GOT3 (cell line): ENCODE measurements at places on chromosomes 3 and 15.

DNA sequence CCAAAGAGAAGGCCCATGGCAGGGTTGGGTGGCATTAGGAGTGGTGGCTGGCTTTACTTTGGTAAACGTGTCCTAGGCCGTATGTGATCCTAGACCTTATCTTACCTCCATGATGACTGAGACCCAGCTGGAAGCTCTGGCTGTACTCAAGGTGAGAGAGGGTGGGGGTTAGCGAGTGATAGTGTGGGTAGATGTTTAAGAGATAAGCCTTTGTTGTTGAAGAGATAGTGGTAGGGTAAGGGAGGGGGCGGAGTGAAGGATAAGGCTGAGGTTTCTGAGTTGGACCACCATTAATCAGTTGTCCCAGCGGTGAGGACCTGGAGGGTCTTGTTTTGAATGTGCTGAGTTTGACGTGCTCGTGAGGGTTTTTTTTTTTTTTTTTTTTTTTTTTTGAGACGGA is 61.5 kb upstream of the ULK4 start:
- DNase-seq = no peak

DNA sequence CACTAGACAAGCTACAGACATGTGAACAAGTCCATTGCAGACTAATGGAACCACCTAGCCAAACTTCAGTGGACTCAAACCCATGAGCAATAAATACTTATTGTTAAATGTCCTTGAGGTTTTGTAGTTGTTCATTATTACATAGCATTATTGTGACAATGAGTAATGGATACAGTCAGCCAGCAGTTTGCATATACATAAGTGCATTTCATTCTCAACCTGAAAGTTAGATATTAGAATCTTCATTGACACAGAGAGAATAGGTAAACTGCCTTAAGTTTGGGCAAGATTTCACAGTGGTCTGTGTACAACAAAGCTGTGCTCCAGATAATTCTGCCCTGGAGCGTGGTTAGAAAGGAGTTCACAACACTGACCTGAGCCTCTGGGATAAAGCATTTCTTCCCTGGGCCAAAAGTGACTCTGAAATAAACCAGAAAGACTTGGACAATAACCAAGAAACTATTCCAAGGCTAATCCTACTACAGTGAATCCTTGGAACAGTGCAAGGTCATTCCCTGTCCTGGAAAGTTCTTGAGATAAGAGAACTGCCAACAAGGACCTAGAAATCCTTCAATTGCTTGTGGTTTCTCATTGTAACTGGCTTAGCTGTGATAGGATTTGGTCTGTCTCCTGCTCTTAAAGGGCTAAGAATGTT is 225.5 kb upstream of the STT3B start:
- no peak for DNase-seq

DNA sequence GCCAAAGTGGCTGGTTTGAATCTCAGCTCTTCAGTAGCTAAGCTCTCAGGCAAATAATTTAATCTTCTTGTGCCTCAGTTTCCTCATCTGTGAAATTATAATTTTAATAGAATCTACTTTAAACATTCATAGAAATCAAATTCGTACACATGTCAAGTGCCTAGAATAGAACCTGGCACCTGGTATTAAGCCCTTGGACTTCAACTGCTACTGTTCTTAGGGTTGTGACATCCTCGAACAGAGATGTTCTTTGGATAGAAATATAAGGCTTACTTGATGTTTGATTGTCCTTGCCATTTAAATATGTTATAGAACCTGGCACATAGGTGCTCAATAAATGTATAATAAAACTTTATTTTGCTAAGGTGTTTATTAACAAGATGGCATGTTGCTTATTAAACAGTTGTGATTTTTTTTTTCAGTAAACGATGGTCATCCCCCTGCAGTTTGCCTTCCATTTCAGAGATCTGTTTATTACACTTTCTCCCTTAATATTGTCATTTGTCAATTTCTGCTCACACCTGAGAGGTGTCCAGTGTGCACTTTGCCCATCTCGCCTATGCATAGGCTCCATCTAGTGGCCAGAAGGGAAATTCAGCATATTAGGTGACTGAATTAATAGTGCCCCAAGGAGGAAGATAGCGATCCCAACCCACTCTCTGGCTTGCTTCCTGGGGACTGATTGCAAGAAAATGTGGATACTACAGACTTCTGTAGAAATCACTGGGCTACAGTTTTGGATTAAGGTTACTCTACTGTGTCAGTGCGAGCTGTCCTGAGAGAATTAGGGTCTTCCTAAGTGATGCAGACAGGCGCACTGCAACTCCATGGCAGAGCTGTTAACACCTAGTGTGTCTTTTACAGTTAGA is 10.7 kb downstream of the IGF1R start:
- no peak for DNase-seq

GRCh38 chr3:155745795-155746550 is 1.1 kb upstream of the PLCH1 start:
- no peak for DNase-seq

DNA sequence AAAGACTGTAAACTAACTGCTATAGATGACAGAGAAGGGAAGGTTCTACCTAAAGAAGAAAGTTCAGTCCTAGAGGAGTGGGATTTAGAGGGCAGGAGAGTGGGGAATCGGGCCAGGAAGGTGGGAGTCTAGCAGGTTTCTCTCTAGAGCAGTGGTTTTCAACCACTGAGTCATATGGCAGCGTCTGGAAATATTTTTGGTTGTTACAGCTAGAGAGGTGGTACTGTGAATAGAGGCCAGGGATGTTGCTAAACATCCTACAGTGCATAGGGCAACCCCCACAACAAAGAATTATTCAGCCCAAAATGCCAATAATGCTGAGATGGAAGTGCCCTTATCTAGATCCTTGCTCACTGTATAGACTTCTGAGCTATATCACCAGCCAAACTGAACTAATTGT is 28.7 kb downstream of the ATP1B3 start:
- no peak for DNase-seq

DNA sequence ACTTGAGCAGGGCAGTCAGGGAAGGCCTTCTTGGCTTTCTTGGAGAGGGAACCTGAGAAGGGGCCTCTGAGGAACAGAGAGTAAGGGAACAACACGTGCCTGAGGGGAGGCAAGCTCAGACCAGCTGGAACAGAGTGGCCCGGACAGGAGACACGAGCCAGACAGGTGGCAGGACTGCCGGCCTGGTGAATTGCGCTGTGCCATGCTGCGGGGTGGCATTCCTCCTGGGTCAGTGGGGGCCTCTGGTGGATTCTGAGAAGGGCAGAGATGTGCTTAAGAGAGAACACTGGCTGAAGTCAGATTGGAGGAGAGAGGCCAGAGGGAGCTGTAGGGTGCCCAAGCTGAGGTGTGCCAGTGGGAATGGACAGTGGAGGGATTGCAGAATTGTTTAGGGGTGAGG is 4.9 kb downstream of the CHAC1 start:
- no peak for DNase-seq
